HuH-7 (cell line): ENCODE measurements at places on chromosomes 12 and 14.

DNA sequence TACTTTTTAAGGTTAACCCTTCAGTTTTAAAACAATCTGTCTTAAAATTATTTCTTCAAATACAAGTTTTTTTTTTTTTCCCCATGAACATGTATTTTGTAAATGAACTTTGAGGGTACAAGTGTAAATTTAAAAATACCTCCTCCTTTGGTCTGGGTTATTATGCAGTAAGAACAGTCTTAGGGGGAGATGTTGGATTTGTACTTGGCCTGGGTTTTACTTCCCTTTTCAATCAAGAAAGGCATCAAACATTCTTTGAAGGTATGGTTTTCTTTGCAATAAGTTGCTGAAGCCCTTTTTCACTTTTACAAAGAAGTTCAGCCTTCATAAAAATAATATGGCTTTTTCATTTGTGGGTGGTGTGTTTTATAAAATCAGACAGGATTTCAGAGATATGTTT, 20.5 kb downstream of the WBP11 start:
- DNase-seq: no peak

DNA sequence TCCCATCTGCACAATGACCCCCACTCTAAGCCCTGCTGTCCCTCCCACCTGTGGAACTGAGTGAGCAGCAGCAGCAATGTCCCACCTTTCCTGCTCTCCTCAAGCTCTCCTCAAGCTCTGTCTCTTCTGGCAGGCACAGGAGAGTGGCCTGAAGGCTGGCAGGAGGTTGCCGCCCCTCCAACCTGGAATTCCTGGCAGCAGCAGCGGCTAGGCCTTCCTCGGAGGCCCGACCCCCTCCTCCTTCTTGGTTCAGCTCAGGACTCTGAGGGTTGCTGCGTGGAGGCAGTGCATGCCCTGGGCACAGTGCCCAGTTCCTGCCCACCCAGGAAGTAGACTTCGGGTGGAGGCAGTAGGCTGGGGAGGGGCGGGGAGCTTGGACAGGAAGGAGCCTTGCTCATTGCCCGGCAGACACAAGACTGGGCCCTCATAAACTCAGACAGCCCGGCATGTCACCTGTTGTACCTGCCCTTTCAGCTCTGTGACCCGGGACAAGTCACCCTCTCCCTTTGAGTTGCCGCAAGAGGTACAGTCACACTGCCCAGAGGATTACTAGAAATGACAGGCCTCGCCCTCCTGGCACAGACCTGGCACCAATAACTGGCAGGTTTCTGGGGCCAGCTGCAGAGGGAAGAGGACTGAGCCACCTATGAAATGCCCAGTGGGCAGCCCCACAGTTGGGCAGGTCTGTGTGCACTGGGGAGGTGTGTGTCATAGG, 2.1 kb upstream of the SERPINA1 start:
- DNase-seq: no peak

DNA sequence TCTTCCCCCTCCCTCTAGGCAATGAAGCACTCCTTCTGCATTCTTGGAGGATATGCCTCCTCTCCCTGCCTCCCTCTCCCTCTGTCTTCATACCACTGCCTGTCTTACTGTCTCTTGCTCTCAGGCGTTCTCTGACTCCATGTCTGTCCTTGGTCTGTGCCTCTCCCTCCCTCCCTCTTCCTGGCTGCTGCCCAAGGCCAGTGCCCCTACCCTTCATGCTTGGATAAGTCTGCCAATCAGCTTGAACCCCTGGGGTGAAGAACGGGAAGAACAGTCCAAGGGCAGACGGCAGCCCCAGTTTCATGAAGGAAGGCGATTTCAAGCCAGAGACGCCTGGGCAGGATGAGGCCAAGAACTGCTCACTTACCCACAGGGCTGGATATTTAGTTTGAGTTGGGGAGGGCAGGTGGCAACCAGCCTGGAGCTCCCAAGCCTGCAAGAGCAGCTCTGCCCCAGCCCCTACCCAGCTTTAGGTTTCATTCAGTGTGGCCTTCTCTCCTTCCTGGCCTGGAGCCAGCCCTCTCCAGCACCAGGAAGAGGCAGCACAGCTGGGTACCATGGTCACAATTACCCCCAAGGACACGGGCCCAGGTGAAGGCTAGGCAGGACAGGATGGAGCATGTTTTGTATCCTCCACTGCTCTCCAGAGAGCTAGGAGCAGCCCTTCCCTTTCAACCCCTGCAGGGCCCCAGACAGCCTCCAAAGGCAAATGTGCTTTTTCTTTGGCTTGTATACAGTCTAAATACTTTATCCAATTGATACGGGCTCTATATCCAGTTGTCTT, 35.8 kb upstream of the LTBP2 start:
- DNase-seq: no peak

DNA sequence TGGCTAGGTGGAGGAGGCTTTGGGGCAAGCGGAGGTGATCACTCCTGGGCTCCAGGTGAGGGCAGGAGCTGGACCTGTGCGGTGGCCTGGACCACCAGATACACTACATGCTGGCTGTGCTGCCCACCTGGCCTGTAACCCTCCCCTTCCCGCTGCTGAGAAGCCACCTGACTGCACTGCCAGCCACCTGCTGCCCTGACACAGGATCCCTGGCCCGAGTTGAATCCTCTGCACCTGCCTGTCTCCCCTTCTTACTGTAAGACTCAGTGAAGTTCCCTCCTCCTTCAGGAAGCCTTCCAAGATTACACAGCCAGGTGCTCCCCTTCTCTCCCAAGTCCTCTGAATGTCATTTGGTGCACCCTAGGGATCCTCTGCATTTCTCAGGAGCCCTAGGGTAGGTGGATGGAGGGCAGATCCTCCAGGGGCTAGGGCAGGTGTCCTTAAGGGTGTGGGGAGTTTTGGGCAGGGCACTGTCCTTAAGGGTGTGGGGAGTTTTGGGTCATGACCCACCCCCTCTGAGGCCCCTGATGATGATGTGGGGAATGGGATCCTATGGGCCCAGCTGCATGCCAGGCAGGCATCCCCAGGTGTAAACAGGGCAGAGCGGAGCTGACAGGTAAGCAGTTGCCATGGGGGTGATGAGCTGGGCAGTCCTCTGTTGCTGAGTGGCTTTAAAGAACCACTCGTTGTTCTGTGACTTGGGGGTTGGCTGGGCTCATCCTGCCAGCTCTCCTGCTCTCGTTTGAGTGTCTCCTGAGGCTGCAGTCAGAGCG, 6.7 kb upstream of the MTA1 start:
- DNase-seq: no peak

DNA sequence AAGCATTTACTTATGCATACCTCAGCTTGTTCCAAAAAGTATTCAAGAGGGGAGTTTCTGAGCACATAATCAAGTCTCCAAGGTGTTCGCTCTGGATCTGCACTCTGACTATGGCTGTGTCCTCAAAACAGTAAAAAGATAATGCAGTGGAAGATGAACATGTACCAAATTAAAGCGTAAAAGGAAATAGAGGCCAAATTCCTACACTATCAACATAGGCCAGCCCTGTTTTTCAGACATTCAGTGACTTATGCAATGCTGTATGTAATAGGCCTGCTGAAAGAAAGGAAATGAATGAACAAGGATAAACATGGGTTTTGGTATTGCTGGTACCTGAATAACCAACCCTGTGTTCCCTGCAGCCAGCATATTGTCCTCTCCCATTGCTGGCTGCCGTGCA, 115.7 kb downstream of the SAMD4A start:
- no peak for DNase-seq

DNA sequence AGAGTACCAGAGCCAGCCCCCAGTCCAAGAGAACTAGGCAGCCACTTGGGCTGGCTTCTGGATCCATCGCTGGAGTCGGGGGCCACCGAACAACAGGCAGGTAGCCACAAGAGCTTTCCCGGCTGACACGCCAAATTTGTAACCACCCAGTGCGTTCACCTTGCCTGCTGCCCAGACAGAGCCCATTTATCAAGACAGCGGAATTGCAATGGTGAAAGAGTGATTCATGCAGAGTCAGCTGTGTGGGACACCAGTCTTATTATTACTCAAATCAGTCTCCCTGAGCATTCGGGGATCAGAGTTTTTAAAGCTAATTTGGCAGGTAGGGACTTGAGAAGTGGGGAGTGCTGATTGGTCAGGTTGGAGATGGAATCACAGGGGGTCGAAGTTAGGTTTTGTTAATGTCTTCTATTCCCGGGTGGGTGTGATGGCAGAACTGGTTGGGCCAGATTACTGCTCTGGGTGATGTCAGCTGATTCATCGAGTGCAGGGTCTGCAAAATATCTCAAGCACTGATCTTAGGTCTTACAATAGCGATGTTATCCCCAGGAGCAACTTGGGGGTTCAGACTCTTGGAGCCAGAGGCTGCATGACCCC, 64.3 kb downstream of the PDE6H start:
- DNase-seq: no peak

- no peak for DNase-seq
Observed at GRCh38 chr12:5783289-5783920, 161.7 kb downstream of the ANO2 start.

- no peak for DNase-seq
Observed at GRCh38 chr12:2858944-2859421, 2.1 kb upstream of the TEX52 start.

DNA sequence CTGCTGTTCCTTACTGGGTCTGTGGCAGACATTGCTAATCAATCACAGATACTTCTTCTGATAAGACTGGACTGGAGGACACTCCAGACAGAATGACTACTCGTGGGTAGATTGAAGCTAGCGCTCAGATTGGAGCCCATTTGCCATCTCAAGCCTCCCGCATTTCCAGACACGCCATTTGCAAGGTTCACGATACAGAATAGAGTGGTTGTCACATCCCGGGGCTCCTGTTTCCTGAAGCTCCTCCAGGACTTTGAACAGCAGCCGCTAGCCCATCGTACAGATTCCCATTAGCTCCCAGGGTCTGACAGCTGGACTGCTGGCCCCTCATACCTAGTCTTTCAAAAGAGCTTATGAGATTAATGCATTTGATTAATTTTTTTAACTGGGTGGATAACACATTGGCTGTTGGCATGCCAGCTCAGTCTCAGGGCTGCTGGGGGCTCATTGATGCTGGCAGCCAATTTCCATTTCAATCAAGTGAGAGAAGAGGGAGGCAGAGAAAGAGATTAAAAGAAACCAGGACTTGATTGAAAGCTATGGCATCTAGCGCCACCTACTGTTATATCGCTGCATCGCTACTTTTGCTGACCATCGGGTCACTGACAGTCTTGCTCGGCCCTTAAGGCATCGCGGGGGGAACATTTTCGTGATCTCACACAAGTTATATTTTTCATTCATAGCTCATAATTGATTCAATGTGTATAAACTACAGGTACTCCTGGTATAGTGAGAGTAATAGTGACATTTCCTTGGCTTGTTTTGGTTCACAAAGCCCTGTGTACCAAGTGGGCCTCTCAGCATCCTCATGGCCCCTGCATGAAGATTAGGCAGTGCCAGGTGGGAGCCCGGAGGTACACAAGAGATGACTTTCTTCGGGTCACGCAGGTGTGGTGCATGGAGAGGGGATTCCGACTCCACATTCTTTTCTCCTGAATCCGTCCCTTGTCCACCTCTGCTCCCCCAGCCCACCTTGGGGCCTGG, 78.6 kb downstream of the CCDC60 start:
- peak; percentile 39 for DNase-seq

- no peak for DNase-seq
Observed at GRCh38 chr14:52012635-52013034, 23.3 kb downstream of the RTRAF start.

DNA sequence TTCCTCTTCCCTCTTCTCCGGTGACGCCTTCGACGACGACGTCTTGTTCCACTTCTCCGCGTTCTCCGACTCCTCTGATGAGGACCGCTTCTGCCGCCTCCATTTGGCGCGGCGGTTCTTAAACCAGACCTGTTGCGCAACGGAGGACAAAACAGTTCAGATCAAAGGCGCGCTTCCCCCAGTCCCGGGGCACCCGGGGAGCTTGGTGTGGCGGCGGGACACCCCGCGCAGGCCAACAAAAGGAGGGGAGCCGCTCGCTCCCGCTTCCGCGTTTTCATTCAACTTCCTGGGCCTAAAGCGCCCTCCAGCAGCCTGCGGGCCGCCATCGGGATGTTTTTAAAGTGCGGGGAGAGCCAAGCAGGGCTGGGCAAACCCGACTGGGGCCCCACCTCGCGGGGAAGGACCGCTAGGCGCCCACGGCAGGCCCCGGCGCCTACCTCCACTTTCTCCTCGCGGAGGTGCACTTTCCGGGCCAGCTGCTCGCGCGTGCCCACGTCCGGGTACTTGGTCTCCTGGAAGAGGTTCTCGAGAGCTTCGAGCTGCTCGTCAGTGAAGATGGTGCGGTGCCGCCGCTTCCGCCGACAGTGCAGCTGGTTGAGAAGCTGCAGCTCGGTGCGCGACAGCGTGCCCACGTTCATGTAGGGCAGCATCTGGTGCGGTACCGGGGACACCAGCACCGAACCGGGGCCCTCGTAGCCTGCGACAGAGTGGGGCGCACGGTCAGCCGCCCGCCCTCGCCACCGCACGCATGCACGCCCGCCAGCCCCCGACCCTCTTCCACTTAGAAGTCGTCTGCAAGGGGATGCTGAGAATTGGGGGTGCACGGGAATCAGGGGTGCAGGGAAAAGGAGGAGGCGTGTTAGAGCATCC, 1.2 kb downstream of the GSC start:
- DNase-seq: no peak
